ENCODE measurements at places on chromosomes 2 and 18. TPM values are rescaled to one million over a fixed set of nuclear protein-coding genes. Genes with fewer than 3 reads are reported as not detected.
A peak's percentile ranks its signal among the peaks of the same experiment; 100 is the strongest.

GRCh38 chr18:34957119-34957863, 83.9 kb upstream of the MAPRE2 start:
- H3K36me3 ChIP-seq = no peaks in the 10 kb centered on the region
- DNase-seq = no peak
- H3K27me3 ChIP-seq = no peaks in the 10 kb centered on the region

The TRABD2A gene
- total RNA-seq = 0.45 TPM

- H3K27me3 ChIP-seq = no peaks in the 10 kb centered on the region
- peaks cover 46% of the 10 kb centered on the region for H3K4me1 ChIP-seq
- no peak for DNase-seq
Observed at GRCh38 chr2:217612920-217613319, 389.9 kb downstream of the TNS1 start.

- H3K36me3 ChIP-seq = peaks cover 8% of the 10 kb centered on the region
- no peaks in the 10 kb centered on the region for H3K27me3 ChIP-seq
- no peak overlapping the region for H3K27ac ChIP-seq
- no peak overlapping the region for H3K4me3 ChIP-seq
Observed at GRCh38 chr18:33507019-33507418, 66.5 kb upstream of the CCDC178 start.

The HMSD gene
- 7.2 TPM for total RNA-seq

GRCh38 chr2:174663550-174663949, 65.9 kb upstream of the WIPF1 start:
- no peaks in the 10 kb centered on the region for H3K27me3 ChIP-seq
- peak overlapping the region; percentile 69 for H3K27ac ChIP-seq
- H3K4me1 ChIP-seq = peaks cover 38% of the 10 kb centered on the region
- no peak for DNase-seq
- no peak overlapping the region for H3K4me3 ChIP-seq
- H3K36me3 ChIP-seq = no peaks in the 10 kb centered on the region

The FEV gene
- total RNA-seq = 0.29 TPM

DNA sequence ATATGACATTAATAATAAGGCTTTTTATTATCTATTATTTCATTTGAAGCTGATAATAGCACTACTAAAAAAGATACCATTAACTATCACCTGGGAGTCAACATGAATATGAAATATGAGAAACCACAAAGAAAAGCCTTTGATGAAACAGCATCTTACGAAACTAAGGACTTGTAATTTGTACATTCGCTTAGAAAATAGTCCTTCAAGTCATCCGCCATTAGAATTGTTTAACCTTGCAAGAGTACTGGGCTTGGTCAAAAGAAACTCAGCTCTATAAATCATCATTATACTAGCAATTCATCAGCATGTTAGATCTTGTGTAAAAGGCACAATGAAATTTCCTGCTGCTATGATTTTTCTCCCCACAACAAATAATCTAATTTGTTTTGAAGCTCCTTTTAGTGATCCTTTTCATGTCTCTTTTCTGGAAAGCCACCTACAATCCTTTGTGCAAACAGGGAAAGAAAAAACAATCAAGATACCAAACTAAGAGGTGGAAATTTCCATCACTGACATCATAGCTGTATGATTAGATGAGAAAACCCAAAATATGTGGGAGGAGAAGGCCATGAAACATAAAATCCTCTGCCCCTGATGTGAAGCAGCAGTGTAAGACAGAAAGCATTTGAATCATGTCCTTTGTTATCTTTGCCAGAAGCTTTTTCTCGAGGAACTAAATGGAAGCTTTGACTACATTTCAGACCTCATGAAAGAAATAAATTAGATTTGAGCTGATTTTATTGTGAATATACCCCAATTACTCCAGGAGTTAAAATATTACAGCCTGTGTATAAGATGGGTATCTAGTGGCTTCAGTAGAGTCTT, 31.2 kb downstream of the SCN9A start:
- no peaks in the 10 kb centered on the region for H3K36me3 ChIP-seq
- no peak overlapping the region for H3K27ac ChIP-seq
- H3K27me3 ChIP-seq = peaks cover 19% of the 10 kb centered on the region
- H3K4me1 ChIP-seq = peaks cover 7% of the 10 kb centered on the region
- DNase-seq = no peak

All from mesothelial cell of epicardium (in vitro differentiated cells).